CD4-positive, alpha-beta T cell treated with Interleukin-15 for 4 hours (primary cell): ENCODE measurements at places on chromosomes 2 and 18.

GRCh38 chr2:78486565-78486964 lies 538.9 kb upstream of the REG3G start:
- no peak for DNase-seq

DNA sequence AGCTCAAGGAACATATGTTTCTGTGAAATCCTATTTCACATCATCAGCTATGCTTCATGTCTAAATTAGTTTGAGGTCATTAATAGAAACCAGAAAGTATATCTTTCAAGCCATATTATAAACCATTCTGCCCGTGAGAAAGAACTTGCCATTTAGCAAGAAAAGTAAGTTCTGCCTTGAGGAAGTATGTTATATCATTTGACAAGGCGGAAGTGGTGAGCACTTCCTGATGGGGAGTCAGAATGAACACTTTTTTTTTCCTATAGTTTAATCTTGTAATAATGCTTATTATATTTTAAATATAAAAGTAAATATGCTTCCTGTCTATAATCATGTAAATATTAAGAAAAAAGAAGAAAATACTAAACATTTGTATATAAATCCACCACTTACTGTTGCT lies 39.3 kb upstream of the NRXN1 start:
- DNase-seq, result no peak

- no peak for DNase-seq
These were observed 18.9 kb downstream of the TET3 start for GRCh38 chr2:74003494-74004211.

DNA sequence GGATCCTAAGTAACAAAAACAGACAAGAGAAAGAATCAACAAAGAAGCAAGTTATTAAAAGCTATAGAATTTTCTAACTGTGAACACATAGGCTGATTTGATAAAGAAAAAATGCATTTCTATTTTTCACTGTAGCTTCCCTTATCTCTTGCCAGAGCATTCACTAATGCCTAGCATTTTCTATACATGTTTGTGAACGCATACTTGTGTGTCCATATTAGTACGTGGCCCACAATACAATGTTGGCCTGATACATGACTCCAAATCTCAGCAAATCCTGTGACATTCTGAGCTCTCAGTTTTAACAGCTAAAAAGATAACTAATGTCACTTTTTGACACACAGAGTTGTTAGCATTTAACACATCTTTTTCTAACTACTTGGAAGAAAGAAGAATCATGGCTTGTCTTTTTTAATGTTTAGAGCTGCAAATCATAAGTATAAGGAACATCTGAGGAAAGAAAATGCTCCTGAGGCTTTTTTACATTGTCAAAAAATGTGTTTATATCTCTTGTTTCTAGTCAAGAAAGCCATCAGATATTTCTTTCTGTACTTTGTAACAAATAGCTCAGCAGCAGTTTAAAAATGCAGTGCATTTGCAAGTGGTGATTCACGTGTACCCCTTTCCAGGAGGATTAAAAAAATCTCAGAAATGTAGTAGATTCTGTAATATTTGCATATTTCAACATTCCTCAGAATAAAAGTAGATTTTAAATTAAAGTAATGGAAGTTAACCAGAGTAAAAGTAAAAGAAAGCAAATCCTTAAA lies 1646.8 kb upstream of the TMEFF2 start:
- DNase-seq, result no peak
